ENCODE measurements at places on chromosomes 1 and 21.

GRCh38 chr1:99525331-99525730, 120.6 kb upstream of the PALMD start:
- no peak overlapping the region for H3K4me3 ChIP-seq
- no peaks in the 10 kb centered on the region for H3K4me1 ChIP-seq
- no peak for DNase-seq
- no peaks in the 10 kb centered on the region for H3K36me3 ChIP-seq
- H3K27ac ChIP-seq, result no peak overlapping the region

DNA sequence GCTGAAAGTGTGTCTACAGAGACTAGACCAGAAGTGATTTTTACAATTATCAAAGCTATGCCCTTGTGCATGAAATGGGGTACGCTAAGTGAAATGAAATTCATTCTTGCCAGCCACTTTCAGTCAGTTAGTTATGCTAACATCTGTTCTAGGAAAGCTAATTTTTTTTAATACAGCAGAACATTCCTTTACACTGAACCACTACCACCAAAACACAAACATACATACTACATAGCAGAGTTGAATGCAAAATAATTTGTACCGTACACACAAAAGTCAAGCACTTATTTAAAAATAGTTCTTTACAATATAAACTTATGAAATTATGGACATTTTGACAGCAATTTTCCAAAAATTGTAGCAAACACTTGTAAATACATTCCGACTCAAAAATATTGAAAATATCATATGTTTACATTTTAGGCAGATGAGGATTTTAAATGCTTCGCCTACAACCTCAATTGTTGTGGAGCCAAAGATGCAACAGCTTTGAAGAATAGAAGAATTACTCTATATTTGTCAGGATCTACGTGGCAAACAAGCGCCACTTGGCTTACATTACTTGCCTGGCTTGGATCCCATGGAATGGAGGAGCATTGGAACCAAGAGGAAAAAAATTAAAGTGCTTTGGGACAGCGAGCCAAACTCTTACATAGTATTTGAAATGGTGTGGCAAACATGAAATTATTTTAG, 30.6 kb downstream of the WLS start:
- no peaks in the 10 kb centered on the region for H3K4me1 ChIP-seq
- no peak overlapping the region for H3K4me3 ChIP-seq
- H3K27me3 ChIP-seq, result no peaks in the 10 kb centered on the region
- DNase-seq, result no peak
- no peaks in the 10 kb centered on the region for H3K36me3 ChIP-seq
- no peak overlapping the region for H3K27ac ChIP-seq

- peaks cover 2% of the 10 kb centered on the region for H3K36me3 ChIP-seq
- no peaks in the 10 kb centered on the region for H3K4me1 ChIP-seq
- no peaks in the 10 kb centered on the region for H3K27me3 ChIP-seq
- H3K4me3 ChIP-seq, result no peak overlapping the region
- no peak for DNase-seq
- no peak overlapping the region for H3K27ac ChIP-seq
Observed at GRCh38 chr1:50538476-50538875, 115.2 kb upstream of the DMRTA2 start.

- no peak for DNase-seq
- H3K27ac ChIP-seq, result no peak overlapping the region
- peaks cover 7% of the 10 kb centered on the region for H3K4me1 ChIP-seq
- peaks cover 26% of the 10 kb centered on the region for H3K36me3 ChIP-seq
Observed at GRCh38 chr1:28985427-28985826, 71.1 kb downstream of the EPB41 start.

DNA sequence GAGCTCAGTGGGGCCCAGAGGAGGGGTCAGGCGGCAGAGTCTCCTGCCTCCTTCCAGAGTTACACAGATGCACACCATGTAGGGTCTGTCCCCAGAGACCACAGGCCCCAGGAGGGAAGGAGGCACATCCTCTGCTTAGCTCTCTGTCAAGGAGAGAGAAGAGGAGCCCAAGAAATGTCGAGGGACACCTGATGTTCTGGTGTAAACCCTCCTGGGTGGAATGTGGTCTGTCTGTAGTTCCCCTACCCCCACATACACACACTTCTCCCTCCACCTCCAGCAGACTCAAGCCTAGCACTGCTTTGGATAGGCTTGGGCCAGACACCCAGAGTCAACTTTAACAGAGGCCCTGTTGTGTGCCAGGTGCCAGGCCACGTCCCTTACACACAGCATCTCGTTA, 34.2 kb downstream of the KIF21B start:
- H3K4me1 ChIP-seq, result no peaks in the 10 kb centered on the region
- peaks cover 39% of the 10 kb centered on the region for H3K36me3 ChIP-seq
- no peak overlapping the region for H3K27ac ChIP-seq

Measured in T-helper 2 cell treated with Interferon-gamma antibody and Interleukin-4, amounts not matched to agents 5 μg/mL and 100 μg/mL, for 36 hours (primary cell).